M059J (cell line): ENCODE measurements at places on chromosomes 7 and 10.
A peak's percentile ranks its signal among the peaks of the same experiment; 100 is the strongest.

DNA sequence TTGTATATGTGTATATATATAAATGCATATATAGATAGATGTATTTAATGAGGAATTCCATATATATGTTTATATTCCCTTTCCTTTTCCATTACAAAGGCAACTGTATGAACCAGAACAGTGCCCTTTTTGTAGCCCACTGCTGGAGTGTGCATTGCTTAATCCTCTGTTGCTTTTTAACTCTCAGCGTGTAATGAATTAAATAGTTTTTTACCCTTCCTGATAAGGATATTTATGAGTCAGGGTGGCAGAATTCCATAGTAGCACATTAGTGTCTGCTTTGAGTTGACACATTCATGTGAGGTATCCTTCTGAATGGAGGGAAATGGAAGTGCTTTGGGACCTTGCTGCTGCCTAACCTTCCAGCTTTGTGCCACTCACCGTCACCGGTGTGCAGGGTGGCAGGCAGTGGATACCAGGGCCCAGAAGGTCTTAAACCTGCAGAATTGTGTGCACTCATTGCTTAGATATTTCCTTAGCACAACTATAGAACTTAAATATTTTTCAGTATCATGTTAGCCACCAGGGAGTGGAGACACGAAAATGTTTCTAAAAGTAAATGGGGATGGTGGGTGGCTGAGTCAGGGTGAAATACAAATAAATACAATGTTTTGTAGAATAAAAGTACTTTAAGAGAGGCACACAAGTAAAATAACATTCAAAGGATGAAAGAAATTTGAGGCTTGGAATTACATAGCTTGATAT lies 117.9 kb downstream of the SND1 start:
- DNase-seq: peak; percentile 36

- DNase-seq: no peak
These were observed 58.3 kb downstream of the DOCK4 start for GRCh38 chr7:112147793-112148361.

- no peak for DNase-seq
These were observed 163.8 kb upstream of the NPVF start for GRCh38 chr7:25391961-25392587.

- peak; percentile 25 for DNase-seq
These were observed 29.8 kb downstream of the NDUFB2 start for GRCh38 chr7:140726281-140726680.

DNA sequence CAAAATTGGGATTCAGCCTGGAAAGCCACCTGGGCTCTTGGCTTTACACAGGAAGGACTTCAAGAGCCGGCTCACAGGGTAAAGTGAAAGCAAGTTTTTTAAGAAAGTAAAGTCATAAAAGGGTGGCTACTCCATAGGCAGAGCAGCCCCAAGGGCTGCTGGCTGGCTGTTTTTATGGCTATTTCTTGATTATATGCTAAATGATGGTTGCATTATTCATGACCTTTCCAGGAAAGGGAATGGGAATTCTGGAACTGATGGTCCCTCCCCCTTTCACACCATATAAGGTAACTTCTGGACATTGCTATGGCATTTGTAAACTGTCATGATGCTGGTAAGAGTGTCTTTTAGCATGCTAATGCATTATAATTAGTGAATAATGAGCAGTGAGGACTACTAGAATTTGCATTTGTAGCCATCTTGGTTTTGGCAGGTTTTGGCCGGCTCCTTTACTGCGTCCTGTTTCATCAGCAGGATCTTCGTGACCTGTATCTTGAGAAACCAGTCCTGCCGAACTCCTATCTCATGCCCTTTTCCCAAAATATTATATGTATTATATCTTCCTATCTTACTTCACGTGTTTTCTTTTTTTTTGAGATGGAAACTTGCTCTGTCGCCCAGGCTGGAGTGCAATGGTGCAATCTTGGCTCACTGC lies 80.5 kb downstream of the HECW1 start:
- no peak for DNase-seq

GRCh38 chr10:124647421-124648130 lies 96.6 kb downstream of the FAM53B start:
- DNase-seq: peak; percentile 44

- DNase-seq: peak; percentile 9
These were observed 303.6 kb downstream of the DGKB start for GRCh38 chr7:14598978-14599377.

GRCh38 chr7:17907014-17907413 lies 33.3 kb downstream of the SNX13 start:
- DNase-seq: peak; percentile 70

- DNase-seq: no peak
These were observed 55.7 kb upstream of the CDK1 start for GRCh38 chr10:60722623-60723022.

GRCh38 chr7:71300086-71300485 lies 168.1 kb downstream of the GALNT17 start:
- DNase-seq: no peak

GRCh38 chr7:95668504-95669018 lies 72.2 kb upstream of the PDK4 start:
- no peak for DNase-seq

DNA sequence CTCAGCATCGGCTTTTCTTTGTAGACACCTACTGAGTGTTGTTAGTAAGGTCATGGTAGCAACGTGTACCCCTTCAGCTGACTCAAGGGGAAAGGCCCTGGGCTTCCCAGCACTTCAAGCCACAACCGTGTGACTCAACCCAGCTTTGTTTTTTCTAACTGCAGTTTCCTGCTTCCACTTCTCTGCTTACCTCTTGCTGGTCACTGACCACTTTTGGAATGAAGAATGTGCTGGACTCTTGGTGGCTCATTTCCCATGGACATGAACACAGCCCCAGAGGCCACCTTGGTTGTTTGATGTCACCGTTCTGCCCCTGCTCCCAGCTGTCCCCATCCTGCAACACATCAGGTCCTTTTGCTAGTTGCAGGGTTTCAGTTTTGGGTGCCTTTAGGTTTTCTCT lies 69.5 kb upstream of the ZNF438 start:
- DNase-seq: peak; percentile 87

DNA sequence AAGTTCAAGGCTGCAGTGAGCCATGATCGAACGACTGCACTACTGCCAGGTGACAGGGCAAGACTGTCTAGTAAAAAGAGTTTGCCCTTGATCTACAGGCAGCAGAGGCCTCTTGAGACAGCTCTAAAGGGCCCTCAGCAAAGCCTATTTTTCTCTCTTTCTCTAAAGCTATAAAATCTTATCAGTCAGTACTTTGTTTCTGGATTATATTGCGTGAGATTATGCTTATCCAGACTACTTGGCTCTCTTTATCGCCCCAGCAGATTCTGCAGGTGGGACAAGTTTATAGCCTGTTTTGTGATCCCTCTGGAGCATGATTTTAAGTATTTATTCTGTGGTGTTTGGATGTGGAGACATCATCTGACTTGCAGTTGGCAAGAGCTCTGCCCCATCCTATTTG lies 2.7 kb downstream of the RPP38 start:
- no peak for DNase-seq

GRCh38 chr7:47638679-47639315 lies 56.9 kb upstream of the TNS3 start:
- DNase-seq: no peak

- no peak for DNase-seq
These were observed 302.0 kb downstream of the TWIST1 start for GRCh38 chr7:18815261-18815960.

DNA sequence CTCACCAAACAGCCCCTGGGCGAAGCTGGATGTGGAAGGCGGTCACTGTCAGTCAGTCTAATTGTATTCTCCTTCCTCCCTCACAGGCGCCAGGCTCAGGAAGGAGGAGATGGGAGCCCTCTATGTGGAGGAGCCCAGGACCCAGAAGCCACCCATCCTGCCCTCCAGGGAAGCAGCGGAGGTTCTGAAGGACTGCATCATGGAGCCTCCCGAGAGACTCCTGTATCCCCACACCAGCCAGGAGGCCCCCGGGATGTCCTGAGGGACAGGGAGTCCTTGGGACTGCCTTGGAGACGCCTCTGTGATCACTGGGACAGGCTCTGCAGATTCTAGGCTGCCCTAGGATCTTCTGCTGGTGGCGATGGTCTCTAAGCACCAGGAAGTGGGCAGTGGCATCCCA lies 9.7 kb upstream of the ATP6V0E2 start:
- DNase-seq: no peak

GRCh38 chr10:6351495-6351894 lies 148.8 kb downstream of the PFKFB3 start:
- peak; percentile 22 for DNase-seq

GRCh38 chr10:73876157-73876556 lies 1.8 kb upstream of the CAMK2G start:
- DNase-seq: no peak

DNA sequence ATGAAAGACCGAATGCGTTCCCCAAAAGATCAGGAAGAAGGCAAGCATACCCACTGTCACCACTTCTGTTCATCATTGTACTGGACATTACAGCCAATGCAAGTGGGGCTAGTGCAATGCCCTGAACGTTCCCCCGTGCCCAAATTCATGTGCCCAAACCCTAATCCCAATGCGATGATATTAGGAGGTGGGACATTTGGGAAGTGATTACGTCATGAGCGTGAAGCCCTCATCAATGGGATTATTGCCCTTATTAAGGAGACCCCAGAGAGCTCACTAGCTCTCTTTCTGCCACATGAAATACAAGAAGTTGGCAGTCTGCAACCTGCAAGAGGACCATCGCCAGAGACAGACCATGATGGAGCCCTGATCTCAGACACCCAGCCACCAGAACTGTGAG lies 511.4 kb upstream of the TPK1 start:
- no peak for DNase-seq

DNA sequence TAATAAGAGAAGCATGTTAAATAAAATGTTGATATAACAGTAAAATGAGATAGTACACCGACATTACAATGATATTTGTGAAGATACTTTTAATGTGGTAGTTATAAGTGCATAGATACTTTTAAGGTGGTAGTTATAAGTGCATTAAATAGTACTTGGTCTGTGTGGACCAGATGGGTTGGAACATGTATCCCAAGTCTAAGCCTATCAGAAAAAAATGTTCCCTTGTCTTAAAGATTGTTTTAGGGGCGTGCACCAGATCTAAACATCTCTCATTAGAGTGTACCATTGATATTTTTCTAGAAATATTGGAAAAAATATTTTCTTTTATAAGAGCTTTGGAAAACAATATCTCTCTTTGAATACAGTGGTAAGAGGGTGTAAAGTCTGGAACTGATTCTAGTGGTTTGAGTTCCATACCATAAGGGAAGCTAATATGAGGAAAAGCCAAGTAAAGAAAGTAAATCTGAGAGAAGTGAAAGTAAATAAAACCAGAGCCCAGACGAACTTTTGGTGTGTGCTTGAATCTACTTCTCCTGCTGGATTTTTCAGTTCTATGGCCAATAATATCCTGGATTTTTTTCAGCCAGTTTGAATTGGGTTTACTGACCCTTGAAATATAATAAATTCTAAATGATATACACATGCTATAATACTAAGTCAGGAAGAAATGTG lies 175.3 kb downstream of the MBL2 start:
- DNase-seq: no peak

DNA sequence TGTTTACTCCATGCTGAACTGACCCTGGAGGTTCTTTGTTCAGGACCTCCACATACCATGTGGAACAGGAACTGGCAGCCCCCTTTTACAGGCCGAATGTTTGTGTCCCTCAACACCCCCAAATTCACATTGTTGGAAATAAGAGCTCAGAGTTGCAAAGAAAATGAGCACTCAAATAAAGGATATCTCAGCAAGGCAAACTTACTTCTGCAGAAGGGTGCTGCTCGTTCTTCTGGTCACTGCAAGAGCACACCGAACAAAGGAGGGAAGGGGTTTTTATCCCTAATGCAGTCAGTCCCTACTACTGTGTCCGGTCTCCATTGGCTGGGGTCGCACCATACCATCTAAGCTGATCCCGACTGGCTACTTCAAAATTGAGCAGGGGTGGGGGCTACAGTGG lies 68.1 kb downstream of the PYROXD2 start:
- no peak for DNase-seq
